ENCODE measurements at places on chromosomes 3 and 15. TPM values are rescaled to one million over a fixed set of nuclear protein-coding genes. Genes with fewer than 3 reads are reported as not detected.

Gene SLC2A2
- total RNA-seq, result not detected

Gene ZNF662
- total RNA-seq, result 0.42 TPM

Gene WNT5A
- not detected for total RNA-seq

Gene PCLAF
- 47.7 TPM for total RNA-seq

Gene NRG4
- not detected for total RNA-seq

Gene DLG1
- total RNA-seq, result 76.5 TPM

Gene ADAMTS7
- total RNA-seq, result 0.20 TPM

GRCh38 chr15:22265056-22265945 lies 185.0 kb downstream of the OR4M2 start:
- H3K27ac ChIP-seq, result no peak overlapping the region
- no peak overlapping the region for H3K4me3 ChIP-seq
- no peaks in the 10 kb centered on the region for H3K27me3 ChIP-seq
- peaks cover 2% of the 10 kb centered on the region for H3K4me1 ChIP-seq
- no peak for DNase-seq

DNA sequence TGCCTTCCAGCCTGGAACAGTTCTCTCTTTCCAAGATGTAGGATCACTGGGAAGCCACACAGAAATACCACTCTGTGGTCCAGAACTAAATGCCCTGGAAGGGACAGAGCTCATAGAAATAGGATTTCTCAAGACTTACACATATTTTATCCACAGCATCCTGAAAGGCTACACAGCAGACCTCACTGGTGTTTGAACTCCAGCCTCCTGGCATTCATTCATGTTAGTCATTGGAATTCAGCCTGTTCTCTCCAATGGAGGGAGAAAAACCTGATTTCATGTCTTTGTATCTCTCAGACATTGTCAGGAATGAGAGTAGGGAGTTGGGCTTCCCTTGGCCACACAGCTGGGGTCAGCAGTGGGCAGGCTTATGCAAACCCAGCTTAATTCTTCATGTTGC lies 121.1 kb upstream of the PPP2R3A start:
- H3K4me1 ChIP-seq, result no peaks in the 10 kb centered on the region
- no peak for DNase-seq
- H3K27ac ChIP-seq, result no peak overlapping the region
- no peaks in the 10 kb centered on the region for H3K36me3 ChIP-seq
- H3K27me3 ChIP-seq, result no peaks in the 10 kb centered on the region

GRCh38 chr3:101778385-101779046 lies 495 bp upstream of the NXPE3 start:
- H3K36me3 ChIP-seq, result peaks cover 3% of the 10 kb centered on the region
- no peak for DNase-seq
- peak overlapping the region; percentile 91 for H3K27ac ChIP-seq
- H3K27me3 ChIP-seq, result no peaks in the 10 kb centered on the region
- peak overlapping the region; percentile 95 for H3K4me3 ChIP-seq
- H3K4me1 ChIP-seq, result peaks cover 13% of the 10 kb centered on the region

DNA sequence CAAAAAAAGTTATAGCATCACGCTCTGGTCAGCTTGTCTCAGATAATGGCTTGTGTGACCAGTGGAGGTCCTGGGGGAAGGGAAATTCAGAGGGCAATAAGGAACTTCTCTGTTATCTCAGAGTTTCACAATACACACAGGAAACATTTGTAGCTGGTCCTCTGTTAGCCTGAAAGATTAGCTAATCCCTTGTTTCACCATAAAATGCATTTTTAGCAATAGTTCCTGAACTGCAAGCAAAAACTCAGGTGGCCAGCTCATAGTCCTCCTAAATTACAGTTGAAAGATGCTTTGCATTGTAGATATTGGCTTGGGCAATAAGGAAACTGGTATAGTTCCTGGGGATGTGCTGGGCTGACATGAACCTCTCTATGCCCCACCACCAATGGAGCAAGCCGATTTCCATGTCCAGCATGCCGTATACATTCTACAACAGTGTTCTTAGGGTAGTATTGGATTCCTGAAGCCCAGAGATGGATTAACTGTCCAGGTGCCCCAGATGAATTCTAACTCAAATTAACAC lies 141.5 kb upstream of the TBL1XR1 start:
- H3K4me1 ChIP-seq, result peaks cover 52% of the 10 kb centered on the region
- peaks cover 8% of the 10 kb centered on the region for H3K36me3 ChIP-seq
- no peaks in the 10 kb centered on the region for H3K27me3 ChIP-seq

DNA sequence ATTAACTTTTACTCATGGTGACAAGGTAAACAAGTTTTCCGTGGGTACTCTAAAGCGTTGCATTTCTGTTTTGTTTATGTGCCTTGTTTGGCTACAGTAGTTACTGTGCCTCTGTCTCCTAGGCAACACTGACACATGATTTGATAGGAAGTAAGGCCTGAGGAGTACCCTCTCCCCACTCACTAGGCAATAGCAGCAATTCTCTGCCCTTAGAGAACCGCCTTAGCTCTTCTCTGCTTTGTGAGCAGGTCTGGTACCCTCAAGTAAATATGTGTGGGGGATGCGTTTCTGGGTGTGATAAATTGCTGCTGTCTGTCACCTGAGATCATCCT lies at the start of gene IL5RA:
Gene IL5RA (minus strand): TSS at position 76 of the 332 bp plus-strand sequence. CDS start 5,390 bp downstream, outside the sequence.
- H3K4me3 ChIP-seq, result peak within 1 kb of the TSS; percentile 77
- H3K27ac ChIP-seq, result peak within 1 kb of the TSS; percentile 74
- no peak for DNase-seq
- H3K36me3 ChIP-seq, result peaks cover under 1% of the 10 kb centered on the region
- H3K4me1 ChIP-seq, result peaks cover 50% of the 10 kb centered on the region

GRCh38 chr3:116000311-116000710 lies 377.0 kb downstream of the GAP43 start:
- H3K36me3 ChIP-seq, result no peaks in the 10 kb centered on the region
- no peaks in the 10 kb centered on the region for H3K4me1 ChIP-seq
- H3K4me3 ChIP-seq, result no peak overlapping the region
- H3K27me3 ChIP-seq, result no peaks in the 10 kb centered on the region
- H3K27ac ChIP-seq, result no peak overlapping the region

- H3K4me3 ChIP-seq, result no peak overlapping the region
- no peak for DNase-seq
- H3K4me1 ChIP-seq, result peaks cover 8% of the 10 kb centered on the region
Measured at GRCh38 chr3:148943506-148944205, 47.7 kb upstream of the GYG1 start.

DNA sequence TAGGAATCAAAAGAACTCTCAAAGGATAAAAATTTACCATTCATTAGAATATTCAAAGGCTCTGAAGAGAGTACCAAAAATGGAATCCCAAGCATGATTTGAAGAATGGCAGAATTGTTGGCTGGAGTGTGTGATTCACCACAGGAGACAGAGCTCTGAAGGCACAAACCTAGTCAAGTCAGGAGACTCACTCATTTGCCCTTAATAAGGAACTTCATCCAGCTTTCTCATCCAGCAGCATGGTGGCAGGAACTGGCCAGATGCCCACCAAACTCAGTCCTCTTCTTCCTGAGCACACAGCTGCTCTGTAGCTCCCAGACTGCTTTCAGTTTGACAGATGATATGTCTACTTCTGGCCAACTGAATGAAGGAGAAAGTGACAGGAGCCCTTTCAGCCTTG lies 16.5 kb upstream of the HEG1 start:
- H3K36me3 ChIP-seq, result no peaks in the 10 kb centered on the region
- no peak overlapping the region for H3K27ac ChIP-seq
- no peaks in the 10 kb centered on the region for H3K27me3 ChIP-seq
